Activated CD4-positive, alpha-beta T cell treated with anti-CD3 and anti-CD28 coated beads, Interleukin-2, amount 10 ng/mL, durations not matched to agents 7 days and 5 days (primary cell): ENCODE measurements at places on chromosomes 7 and 10.

- peaks cover 4% of the 10 kb centered on the region for H3K36me3 ChIP-seq
- H3K27ac ChIP-seq = peak overlapping the region; percentile 57
- no peaks in the 10 kb centered on the region for H3K27me3 ChIP-seq
- no peak for DNase-seq
Observed at GRCh38 chr7:77935652-77936348, 137.2 kb downstream of the PHTF2 start.

DNA sequence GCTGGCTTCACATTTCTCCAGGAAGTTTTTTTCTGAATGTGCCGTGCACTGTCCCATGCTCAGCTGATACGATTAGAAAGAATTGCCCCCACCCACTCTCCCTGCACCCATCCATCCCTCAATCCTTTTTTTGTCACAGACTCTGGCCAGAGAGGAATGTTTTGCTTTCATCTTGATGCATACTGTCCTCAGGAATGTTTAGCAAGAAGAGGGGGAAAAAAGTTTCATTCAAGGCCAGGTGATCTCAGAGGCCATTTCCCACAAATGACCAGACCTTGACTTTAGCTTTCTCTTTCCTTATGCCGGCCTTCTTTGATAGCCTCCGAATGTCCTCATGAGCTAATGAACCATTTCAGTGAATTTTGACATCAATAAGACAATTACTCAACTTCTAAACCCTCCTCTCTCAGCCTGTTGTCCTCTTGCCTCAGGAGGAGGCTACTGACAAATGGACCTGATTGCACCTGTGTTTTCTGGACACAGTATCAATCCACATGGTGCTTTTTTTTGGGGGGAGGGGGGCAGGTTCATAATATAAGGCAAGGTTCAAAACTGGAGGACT lies 105.0 kb upstream of the KLF6 start:
- H3K27ac ChIP-seq = no peak overlapping the region
- H3K4me1 ChIP-seq = peaks cover 41% of the 10 kb centered on the region
- no peak overlapping the region for H3K4me3 ChIP-seq
- no peak for DNase-seq
- no peaks in the 10 kb centered on the region for H3K36me3 ChIP-seq
- H3K27me3 ChIP-seq = no peaks in the 10 kb centered on the region

DNA sequence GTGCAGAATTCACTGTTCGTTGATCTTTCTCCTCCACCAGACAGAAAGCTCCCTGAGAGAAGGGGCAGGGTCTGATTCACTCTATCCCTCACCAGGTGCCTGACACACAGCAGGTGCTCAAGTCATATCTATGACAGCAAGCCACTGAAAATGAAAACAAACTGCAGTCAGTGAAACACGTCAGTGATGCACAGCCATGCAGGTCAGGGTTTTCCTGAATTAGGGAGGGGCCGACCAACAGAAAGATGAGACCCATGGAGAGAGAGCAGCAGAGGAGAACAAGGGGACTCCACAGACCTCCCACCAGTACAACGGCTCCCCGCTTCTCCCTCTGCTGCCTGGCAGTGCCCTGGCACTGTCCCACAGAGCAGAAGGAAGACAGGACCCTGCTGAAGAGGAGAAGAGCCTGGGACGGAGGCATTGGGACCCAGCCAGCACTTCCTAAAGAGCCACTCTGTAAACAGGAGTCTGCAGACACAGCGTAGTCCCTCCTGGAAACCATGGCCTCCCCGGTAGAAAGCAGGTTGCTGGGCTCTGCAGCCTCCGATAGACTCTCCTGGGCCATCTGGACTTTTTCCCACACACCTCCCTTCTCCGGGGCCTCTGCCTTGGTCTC lies 50.3 kb downstream of the FAM53B start:
- H3K36me3 ChIP-seq = peaks cover 74% of the 10 kb centered on the region
- no peak for DNase-seq
- peak overlapping the region; percentile 95 for H3K27ac ChIP-seq
- no peak overlapping the region for H3K4me3 ChIP-seq

GRCh38 chr10:118760265-118760664 lies 5.5 kb upstream of the CACUL1 start:
- H3K27ac ChIP-seq = no peak overlapping the region
- H3K27me3 ChIP-seq = peaks cover 10% of the 10 kb centered on the region
- H3K36me3 ChIP-seq = no peaks in the 10 kb centered on the region
- H3K4me1 ChIP-seq = peaks cover 11% of the 10 kb centered on the region
- no peak overlapping the region for H3K4me3 ChIP-seq

GRCh38 chr7:8214244-8214824 lies 47.6 kb downstream of the ICA1 start:
- H3K36me3 ChIP-seq = no peaks in the 10 kb centered on the region
- H3K4me1 ChIP-seq = peaks cover 5% of the 10 kb centered on the region
- no peak overlapping the region for H3K4me3 ChIP-seq
- DNase-seq = no peak
- no peak overlapping the region for H3K27ac ChIP-seq

DNA sequence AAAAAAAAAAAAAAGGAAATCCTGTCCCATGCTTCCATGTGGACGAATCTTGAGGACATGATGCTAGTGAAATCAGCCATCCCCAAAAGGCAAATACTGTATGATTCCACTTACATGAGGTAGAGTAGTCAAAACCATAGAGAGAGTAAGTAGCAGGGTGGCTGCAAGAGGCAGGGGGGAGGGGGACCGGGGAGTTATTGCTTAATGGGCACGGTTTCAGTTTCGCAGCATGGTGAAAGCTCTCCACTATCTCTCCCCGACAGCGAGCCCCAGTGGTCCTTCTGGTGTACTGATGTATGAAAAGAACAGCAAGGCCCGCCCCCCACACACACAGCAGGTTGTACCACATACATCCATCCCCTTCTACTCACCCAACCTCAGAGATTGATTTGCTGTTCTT lies 32.8 kb downstream of the NOD1 start:
- peaks cover 8% of the 10 kb centered on the region for H3K4me1 ChIP-seq
- peak overlapping the region; percentile 78 for H3K27ac ChIP-seq

DNA sequence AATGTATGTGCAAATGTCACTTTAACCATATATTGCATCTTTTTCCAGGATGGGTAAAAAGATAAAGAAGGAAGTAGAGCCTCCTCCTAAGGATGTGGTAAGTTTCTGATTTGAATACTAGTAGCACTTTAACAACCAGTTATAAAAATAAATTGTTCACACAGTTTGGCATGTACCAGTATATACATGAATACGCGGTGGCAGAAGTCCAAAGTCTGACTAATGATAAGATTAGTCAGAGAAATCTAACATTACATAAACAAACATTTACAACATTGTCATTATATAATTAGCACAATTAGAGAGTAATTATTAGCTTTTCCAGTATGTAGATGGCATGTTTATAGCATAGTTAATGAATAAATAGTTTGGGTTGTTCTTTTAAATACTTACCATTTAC lies 4.1 kb downstream of the ARMC3 start:
- no peak overlapping the region for H3K27ac ChIP-seq
- H3K36me3 ChIP-seq = no peaks in the 10 kb centered on the region
- no peak overlapping the region for H3K4me3 ChIP-seq
- no peak for DNase-seq

- no peak overlapping the region for H3K27ac ChIP-seq
- no peaks in the 10 kb centered on the region for H3K27me3 ChIP-seq
- H3K4me3 ChIP-seq = no peak overlapping the region
- DNase-seq = no peak
- peaks cover 1% of the 10 kb centered on the region for H3K4me1 ChIP-seq
Observed at GRCh38 chr10:86872757-86873156, 84.7 kb downstream of the MMRN2 start.

DNA sequence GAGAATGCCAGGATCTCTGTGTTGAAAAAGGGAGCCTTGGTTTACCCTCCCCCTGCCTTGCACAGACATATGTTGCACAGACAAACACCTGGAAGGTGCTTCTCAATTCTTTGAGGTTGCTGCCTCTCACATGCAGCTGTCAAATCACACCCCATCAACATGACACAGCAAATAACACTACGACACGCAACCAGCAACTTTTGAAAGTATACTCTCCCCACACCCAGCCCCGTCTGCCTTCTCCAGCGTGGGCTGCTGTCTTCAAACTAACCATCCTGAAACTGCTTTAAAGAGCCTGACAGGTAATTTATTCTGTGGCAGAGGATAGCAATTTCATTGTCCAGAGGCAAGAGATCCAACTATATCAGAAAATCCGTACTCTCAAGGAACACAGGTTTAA lies 136.1 kb downstream of the PLXNA4 start:
- H3K4me1 ChIP-seq = peaks cover 95% of the 10 kb centered on the region
- peak overlapping the region; percentile 77 for H3K27ac ChIP-seq
- H3K27me3 ChIP-seq = peaks cover 3% of the 10 kb centered on the region
- peaks cover 43% of the 10 kb centered on the region for H3K36me3 ChIP-seq
- no peak overlapping the region for H3K4me3 ChIP-seq
- DNase-seq = peak; percentile 35

DNA sequence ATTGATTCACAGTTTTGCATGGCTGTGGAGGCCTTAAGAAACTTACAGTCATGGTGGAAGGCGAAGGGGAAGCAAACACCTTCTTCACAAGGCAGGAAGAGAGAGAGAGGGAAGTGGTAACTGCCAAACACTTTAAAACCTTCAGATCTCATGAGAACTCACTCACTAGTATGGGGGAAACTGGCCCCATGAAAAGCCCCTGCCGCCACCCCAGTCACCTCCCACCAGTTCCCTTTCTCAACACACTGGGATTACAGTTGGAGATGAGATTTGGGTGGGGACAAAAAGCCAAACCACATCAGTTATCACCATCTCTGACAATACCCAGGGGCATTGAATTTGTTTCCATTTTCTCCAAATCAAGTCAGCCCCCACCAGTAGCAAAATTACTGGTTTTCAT lies 740.4 kb downstream of the GATA3 start:
- H3K4me3 ChIP-seq = no peak overlapping the region
- no peaks in the 10 kb centered on the region for H3K27me3 ChIP-seq
- no peaks in the 10 kb centered on the region for H3K36me3 ChIP-seq
- no peak for DNase-seq
- no peak overlapping the region for H3K27ac ChIP-seq

DNA sequence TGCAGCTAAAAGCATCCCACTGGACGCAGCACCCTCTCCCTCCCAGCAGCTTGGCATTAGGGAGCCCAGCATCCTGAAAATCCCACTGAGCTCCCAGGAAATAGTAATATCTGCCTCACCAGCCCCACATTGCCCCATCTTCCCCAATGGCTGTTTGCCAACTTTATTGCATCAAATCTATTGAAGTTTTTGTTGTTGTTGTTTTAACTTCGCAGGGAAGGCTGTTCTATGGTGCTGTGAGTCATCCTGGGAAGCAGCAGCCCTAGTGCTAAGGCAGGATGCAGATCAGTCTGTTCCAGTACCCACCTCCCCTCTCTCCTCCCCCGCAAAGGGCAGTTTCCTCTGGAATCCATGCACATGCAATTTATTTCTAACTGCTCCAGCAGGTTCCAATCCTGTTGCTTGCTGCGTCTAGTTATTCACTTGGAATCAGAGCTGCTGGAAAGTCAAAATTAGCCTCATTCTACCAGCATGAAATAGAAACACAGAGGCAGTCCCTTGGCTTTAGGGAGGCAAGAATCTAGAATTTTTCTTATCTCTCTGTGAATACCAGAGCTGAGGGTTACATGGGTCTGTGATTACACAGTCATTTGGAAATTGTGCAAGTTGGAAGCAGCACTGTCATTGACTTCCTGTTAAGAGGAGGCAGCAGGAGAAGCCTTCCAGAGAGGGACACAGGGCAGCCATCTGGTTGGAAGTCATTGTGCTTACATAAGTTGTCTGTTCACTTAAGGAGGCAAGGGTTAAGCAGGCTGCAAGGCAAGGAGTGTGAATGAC lies 115.9 kb upstream of the CACUL1 start:
- H3K4me3 ChIP-seq = no peak overlapping the region
- no peak for DNase-seq

GRCh38 chr7:67267914-67268313 lies 271.3 kb downstream of the TYW1 start:
- H3K36me3 ChIP-seq = peaks cover 3% of the 10 kb centered on the region
- H3K27me3 ChIP-seq = no peaks in the 10 kb centered on the region
- no peak for DNase-seq
- peaks cover 1% of the 10 kb centered on the region for H3K4me1 ChIP-seq
- H3K27ac ChIP-seq = no peak overlapping the region

- peaks cover 11% of the 10 kb centered on the region for H3K4me1 ChIP-seq
- H3K4me3 ChIP-seq = peak overlapping the region; percentile 50
- peaks cover 19% of the 10 kb centered on the region for H3K27me3 ChIP-seq
- DNase-seq = peak; percentile 43
- H3K27ac ChIP-seq = peak overlapping the region; percentile 64
- H3K36me3 ChIP-seq = no peaks in the 10 kb centered on the region
Observed at GRCh38 chr7:44145479-44145968, 4.4 kb upstream of the MYL7 start.

DNA sequence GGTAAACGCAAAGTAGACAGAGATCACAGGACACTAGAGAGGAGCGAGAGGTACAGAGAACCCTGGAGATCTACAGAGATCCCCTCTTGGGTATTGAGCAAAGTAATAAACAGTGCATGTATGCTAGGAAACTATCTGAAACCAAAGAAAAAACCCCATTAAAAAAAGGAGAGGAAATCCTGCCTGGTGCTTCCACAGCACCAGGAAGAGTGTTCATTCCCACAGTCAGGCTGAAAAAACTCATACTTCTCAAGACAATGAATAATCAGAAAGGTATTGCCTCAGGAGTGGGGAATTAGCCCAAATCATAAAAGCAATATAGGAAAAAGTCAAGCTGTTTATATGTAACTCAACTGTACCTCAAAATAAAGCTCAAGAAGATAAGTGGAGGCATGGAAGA lies 59.1 kb downstream of the ANKRD26 start:
- no peaks in the 10 kb centered on the region for H3K4me1 ChIP-seq
- DNase-seq = no peak
- no peaks in the 10 kb centered on the region for H3K27me3 ChIP-seq
- H3K27ac ChIP-seq = no peak overlapping the region
- H3K4me3 ChIP-seq = no peak overlapping the region
- H3K36me3 ChIP-seq = peaks cover 28% of the 10 kb centered on the region

- no peak overlapping the region for H3K4me3 ChIP-seq
Observed at GRCh38 chr7:69032848-69033247, 565.4 kb upstream of the AUTS2 start.

- H3K4me3 ChIP-seq = no peak overlapping the region
- DNase-seq = no peak
- peaks cover 13% of the 10 kb centered on the region for H3K36me3 ChIP-seq
Observed at GRCh38 chr7:151314401-151314800, 27.2 kb upstream of the NUB1 start.

GRCh38 chr10:102399217-102400021 lies 3.9 kb downstream of the NFKB2 start:
- peaks cover 32% of the 10 kb centered on the region for H3K36me3 ChIP-seq
- H3K27me3 ChIP-seq = no peaks in the 10 kb centered on the region
- H3K4me1 ChIP-seq = peaks cover 43% of the 10 kb centered on the region
- H3K27ac ChIP-seq = peak overlapping the region; percentile 76

DNA sequence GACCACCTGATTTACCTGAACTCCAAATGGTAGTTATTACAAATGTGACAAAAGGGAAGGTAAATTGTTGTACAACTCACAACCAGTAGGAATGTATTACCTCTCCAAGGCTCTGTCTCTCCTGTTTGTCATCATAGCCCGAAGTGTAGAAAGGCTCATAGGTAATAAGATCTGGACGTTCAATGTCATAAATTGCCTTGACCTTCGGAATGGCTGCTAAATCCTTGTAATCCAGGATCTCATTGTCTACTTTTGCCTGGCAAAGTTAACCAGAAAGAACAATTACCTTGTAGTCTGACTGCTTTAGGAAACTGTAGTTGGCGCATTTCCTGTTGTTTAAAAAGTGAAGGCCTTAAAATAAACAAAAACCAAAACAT lies 68.6 kb upstream of the AFAP1L2 start:
- H3K4me3 ChIP-seq = no peak overlapping the region
- H3K27ac ChIP-seq = no peak overlapping the region
- H3K27me3 ChIP-seq = no peaks in the 10 kb centered on the region
- DNase-seq = no peak
- peaks cover 19% of the 10 kb centered on the region for H3K36me3 ChIP-seq
